Breast epithelium (tissue), 4 donors: ENCODE measurements at places on chromosomes 11 and 22. TPM values are rescaled to one million over a fixed set of nuclear protein-coding genes. Genes with fewer than 3 reads are reported as not detected.

- H3K27me3 ChIP-seq = no peaks in the 10 kb centered on the region
- no peaks in the 10 kb centered on the region for H3K36me3 ChIP-seq
- no peak for DNase-seq
- H3K4me1 ChIP-seq = no peaks in the 10 kb centered on the region
These were observed 111.2 kb upstream of the FGF3 start for GRCh38 chr11:69930081-69931059.

GRCh38 chr11:117192401-117192875 lies 6.7 kb upstream of the TAGLN start:
- no peak for DNase-seq
- H3K36me3 ChIP-seq = no peaks in the 10 kb centered on the region
- no peaks in the 10 kb centered on the region for H3K27me3 ChIP-seq
- no peak overlapping the region for H3K4me3 ChIP-seq
- peak overlapping the region; percentile 25 for H3K27ac ChIP-seq

Gene CHRNA10
- total RNA-seq = 0.48 TPM

DNA sequence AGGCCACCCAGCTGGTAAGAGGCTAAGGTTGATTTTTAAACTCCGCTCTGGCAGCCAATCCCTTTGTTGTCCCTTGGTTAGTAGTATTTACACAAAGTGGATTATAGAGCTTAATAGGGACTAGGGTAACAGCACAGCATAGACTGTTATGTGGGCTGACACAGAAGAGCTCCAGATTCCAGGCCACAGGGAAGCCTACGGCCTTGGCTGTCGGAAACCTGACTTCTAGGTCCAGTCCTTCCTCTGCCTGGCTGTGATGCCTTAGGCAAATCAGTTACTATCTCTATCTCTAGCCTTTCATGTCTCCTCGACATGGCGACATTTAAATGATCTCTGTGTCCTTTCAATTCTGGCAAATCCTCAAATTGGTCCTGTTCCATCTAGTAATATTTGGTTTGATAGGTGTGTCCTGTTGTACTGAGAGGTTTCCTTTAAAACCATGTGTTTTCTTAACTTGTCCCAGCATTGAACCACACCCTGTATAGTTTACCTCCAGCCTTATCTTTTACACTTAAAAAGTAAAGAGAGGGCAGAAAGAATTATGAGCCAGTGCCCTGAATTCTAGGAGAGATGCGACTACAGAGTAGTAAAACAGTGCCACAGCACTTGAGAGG lies 4.2 kb downstream of the MMP1 start:
- no peaks in the 10 kb centered on the region for H3K4me1 ChIP-seq
- H3K27ac ChIP-seq = no peak overlapping the region
- H3K4me3 ChIP-seq = no peak overlapping the region
- no peak for DNase-seq
- H3K27me3 ChIP-seq = no peaks in the 10 kb centered on the region
- no peaks in the 10 kb centered on the region for H3K36me3 ChIP-seq

Gene ZDHHC8
- 14.1 TPM for total RNA-seq

DNA sequence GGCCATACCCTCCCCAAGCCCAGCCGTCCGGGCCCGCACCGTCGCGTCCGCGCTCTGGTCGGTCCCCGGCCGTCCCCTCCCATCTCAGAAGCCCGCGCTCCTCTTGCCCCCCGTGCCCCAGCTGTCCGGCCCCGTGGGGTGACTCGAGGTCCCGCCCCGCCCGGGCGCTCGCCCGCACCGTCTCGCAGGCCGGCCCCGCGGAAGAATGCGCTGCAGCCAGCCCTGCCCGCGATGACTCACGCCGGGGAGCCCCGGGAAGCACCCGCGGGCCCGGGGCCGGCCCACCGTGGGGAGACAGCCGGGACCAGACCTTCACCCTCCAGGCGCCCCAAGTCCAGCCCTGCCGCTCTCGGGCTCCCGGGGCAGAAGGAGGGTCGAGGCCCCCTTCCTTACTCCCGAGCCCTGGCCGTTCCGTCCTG lies 320 bp upstream of the PHLDA2 start:
- peak overlapping the region; percentile 83 for H3K27ac ChIP-seq
- no peaks in the 10 kb centered on the region for H3K36me3 ChIP-seq
- H3K4me3 ChIP-seq = peak overlapping the region; percentile 79
- peaks cover 4% of the 10 kb centered on the region for H3K4me1 ChIP-seq
- peak; percentile 52 for DNase-seq
- no peaks in the 10 kb centered on the region for H3K27me3 ChIP-seq

GRCh38 chr22:17269607-17270261 lies 50.5 kb upstream of the ADA2 start:
- peaks cover 3% of the 10 kb centered on the region for H3K4me1 ChIP-seq
- no peak overlapping the region for H3K4me3 ChIP-seq
- DNase-seq = no peak
- H3K36me3 ChIP-seq = no peaks in the 10 kb centered on the region
- no peaks in the 10 kb centered on the region for H3K27me3 ChIP-seq

DNA sequence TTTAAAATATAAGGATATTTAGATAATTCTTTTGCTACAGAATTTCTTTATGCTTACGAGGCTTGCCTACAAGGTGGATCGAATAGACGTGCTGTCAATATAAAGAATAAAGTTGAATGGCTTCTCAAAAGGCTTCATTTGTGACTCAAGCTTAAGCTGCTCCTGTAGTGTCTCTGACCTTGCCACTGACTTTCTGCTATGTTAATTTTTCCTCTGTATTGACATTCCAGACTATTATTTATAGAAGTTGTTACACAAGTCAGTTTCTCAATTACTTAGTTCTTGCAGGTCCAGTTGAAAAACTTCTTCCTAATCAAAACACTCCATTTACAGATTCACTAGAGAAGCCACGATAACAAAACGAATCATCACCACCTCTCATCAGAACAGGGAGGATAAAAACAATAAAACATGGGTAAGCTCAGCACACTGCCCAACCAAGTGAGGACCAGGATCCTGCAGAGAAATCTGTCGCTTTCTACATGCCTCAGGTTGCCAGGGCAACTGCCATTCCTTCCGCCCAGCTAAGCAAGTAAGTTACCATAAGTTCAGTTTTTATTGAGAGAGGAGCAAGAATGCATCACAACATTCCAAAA lies 39.0 kb upstream of the CHKA start:
- no peaks in the 10 kb centered on the region for H3K36me3 ChIP-seq
- H3K27ac ChIP-seq = no peak overlapping the region
- DNase-seq = peak; percentile 16
- no peaks in the 10 kb centered on the region for H3K27me3 ChIP-seq

GRCh38 chr11:103453915-103454709 lies 344.9 kb downstream of the DYNC2H1 start:
- no peaks in the 10 kb centered on the region for H3K36me3 ChIP-seq
- no peak for DNase-seq
- no peaks in the 10 kb centered on the region for H3K4me1 ChIP-seq
- H3K4me3 ChIP-seq = no peak overlapping the region

DNA sequence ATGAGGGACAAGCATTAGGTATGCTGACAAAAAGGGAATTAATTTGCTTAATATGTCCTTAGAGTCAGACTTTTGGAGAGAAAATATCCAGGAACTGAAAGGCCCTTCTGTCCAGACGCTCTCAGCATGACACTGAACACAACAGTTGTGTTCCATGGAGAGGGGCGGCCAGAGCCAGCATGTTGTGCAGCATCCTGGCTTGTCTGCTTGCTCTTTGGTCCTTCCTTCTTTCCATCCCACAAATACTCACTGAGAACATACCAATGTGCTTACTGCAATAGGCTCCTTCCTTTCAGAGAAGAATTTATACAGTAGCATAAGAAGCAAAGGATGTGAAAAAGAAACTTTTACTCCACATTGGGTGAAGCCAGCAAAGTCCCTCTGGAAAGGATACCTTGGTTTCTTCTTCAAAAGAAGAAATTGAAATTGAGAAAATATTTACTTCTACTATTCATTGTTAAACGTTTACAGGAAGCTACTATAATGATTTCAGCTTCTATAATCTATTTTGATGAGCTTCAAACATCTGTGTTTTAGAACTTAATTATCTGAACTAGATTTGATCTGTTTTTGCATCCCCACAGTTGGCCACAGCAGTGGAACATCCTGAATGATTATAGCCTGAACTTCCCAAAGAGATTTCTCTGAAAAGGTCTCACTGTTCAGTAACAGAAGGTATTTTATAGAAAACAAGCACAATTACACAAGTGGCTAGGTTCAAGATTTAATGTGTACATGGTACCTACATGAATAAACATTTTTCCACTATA lies 304.1 kb upstream of the PITPNB start:
- H3K27ac ChIP-seq = no peak overlapping the region
- H3K4me1 ChIP-seq = no peaks in the 10 kb centered on the region
- H3K36me3 ChIP-seq = no peaks in the 10 kb centered on the region
- H3K4me3 ChIP-seq = no peak overlapping the region

Gene SCN3B
- total RNA-seq = 1.9 TPM

Gene GGT5
- total RNA-seq = 27.1 TPM

Gene KRTAP5-8
- total RNA-seq = 0.32 TPM

DNA sequence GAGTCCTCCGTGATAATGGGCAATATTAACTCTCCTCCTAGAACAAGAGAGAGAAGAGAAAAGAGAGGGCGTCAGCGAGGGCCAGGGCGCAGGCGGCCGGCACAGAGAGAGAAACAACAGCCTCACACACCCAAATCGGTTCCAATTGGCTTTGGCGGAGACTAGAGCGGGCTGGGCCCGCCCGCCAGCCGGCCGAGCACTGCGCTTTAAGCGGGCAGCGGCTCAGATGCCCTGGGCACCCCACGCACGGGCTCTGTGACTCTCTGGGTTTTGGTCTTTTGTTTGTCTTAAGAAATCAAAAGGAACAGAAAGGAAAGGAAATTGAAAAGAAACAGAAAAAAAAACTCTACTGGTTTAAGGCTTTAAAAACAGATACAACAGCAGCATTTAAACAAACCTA lies 17.0 kb downstream of the SLC22A12 start:
- peak overlapping the region; percentile 45 for H3K27ac ChIP-seq
- peak overlapping the region; percentile 45 for H3K4me3 ChIP-seq
- no peaks in the 10 kb centered on the region for H3K27me3 ChIP-seq
- H3K36me3 ChIP-seq = no peaks in the 10 kb centered on the region
- H3K4me1 ChIP-seq = no peaks in the 10 kb centered on the region
- peak; percentile 27 for DNase-seq

Gene UCP3
- total RNA-seq = 1.6 TPM
